ENCODE measurements at places on chromosomes 13 and 19.

- peak; percentile 12 for DNase-seq
Measured at GRCh38 chr13:23087880-23088279, 92.9 kb upstream of the SGCG start.

GRCh38 chr19:49415810-49416200 lies 7.4 kb downstream of the PTH2 start:
- no peak for DNase-seq

DNA sequence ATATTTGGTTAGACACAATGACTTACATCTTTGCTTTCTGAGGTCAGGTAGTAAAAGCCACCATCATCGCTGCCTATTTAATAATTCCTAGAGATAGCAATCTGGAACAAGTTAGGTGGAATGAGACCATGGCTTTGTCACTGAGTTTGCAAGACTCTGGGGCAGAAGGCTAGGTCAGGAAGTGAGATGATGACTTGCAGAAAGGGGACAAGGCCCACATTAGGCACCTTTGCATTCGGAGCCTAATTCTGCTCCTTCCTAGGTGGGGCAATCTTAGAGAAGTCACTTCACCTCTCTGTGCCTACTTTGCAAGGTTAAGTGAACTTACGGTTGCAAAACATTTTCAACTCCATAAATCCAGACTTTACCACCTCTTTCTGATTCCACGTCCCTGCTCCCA lies 10.3 kb downstream of the EDDM13 start:
- DNase-seq = no peak

GRCh38 chr13:104357174-104357573 lies 1291.0 kb upstream of the SLC10A2 start:
- DNase-seq = no peak

GRCh38 chr19:5925830-5926427 lies 11.9 kb downstream of the CAPS start:
- DNase-seq = no peak

DNA sequence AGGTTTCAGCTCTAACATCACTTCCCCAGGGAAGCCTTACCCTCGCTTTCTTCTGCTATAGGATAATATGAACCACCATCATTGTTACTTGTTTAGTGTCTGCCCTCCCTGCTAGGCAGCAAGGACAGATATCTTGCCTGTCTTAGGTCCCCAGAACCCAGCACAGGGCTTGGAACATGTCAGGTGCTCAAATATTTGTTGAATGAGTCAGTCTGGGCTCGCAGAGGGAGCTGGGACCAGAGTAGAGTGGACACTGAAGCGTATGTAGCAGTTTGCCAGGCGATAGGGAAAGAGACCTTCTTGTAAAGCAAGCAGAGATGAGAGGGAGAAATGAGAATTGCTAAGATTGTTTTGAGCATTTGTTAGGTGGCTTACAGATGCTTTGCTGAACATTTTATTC lies 11.7 kb downstream of the BCKDHA start:
- no peak for DNase-seq

DNA sequence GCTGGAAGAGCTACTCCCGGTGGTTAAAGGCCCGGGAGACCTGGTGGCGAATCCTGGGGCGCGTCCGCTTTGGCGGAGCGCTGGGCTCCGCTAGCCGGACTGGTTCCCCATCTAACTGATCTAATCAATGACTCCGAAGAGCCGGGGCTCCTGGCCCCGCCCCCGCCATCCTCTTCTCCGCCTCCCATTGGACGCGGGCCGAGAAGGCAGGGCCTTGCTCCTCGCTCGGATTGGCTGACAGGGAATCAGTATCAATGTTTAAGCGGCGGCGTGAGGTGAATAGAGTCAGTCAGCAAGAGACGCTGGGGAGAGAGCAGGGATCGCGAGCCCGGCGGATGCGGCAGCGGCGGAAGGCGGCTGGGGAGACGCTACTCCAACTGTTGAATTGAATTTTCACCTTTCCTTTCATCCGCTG lies 1.7 kb upstream of the PCDH17 start:
- DNase-seq = peak; percentile 74

- DNase-seq = no peak
Measured at GRCh38 chr19:33690378-33691029, 68.8 kb downstream of the CHST8 start.

- DNase-seq = peak; percentile 68
Measured at GRCh38 chr19:1213391-1214286, 8.1 kb downstream of the STK11 start.

DNA sequence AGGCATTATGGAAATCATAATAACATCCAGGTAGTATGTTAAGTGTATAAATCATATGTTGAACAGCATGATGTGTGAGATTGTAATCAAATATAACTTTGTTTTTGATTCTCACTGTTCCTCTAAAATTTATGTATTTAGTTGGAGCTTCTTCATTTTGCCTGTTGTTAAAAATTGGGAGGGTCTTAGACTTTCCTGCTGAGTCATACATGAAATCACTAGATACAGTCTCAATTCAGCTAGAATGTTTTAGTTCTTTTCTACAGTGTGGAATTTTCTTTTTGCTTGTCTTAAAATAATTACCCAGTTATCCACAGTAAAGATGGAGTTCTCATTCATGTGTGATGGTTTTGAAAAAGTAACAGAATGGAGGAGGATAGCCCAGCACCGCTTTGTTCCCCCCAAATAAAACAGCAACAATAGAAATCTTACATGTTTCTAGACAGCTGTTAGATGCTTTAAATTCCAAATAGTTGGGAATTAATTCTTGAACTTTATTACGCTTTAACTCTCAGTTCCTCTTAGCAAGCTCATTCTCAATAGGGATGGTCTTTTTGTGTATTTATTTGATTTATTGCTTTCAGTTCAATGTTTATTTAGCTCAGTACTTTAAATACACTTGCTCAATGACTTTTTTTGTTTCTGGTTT lies 109.5 kb downstream of the PDS5B start:
- DNase-seq = no peak

DNA sequence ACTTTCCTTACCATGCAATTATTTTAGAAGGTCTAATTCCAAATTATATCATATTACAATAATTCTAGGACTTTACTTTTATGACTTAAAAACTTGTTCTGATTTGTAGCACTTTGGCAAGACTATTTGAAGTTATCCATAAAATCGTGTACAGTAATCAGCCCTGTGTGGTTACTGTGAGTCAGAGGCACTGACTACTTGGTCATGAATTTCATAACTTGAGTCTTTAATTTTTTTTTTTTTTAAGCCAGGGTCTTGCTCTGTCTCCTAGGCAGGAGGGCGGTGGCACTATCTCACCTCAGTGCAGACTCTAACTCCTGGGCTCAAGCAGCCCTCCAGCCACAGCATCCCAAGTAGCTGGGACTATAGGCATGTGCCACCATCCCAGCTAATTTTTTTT lies 1319.2 kb upstream of the SLC10A2 start:
- DNase-seq = no peak

DNA sequence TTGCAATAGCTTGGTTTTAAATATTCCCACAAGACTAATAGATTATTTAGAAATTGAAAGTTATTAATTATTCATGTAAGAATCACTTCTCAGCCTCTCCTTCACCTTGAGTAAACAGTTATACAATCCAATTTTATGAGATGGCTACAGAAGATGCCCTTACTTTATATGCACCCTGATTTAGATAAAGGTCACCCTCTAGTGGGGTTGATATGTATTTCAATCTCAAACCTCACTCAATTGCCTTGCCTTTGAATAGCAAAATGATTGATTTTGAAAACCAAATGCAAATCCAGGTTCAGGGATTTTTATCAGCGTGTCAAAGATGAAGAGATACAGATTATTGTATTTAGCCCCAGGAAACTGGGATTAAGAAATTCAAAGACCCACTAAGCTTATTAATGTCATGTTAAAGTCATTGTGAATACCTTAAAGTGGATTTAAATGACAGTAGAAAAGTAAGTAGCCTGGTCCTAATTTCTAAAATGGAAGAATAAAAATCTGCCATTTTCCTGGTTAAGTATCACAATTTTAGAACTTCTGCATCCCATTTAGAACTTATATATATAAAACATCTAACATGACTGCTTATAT lies 305.1 kb downstream of the ITGBL1 start:
- peak; percentile 14 for DNase-seq

- DNase-seq = no peak
Measured at GRCh38 chr19:45793876-45794275, 1.2 kb upstream of the DMWD start.

GRCh38 chr19:17249887-17250548 lies 4.3 kb upstream of the NR2F6 start:
- DNase-seq = no peak

GRCh38 chr13:91764527-91764926 lies 366.1 kb downstream of the GPC5 start:
- DNase-seq = no peak

GRCh38 chr13:88104576-88104975 lies 433.4 kb downstream of the SLITRK5 start:
- no peak for DNase-seq

DNA sequence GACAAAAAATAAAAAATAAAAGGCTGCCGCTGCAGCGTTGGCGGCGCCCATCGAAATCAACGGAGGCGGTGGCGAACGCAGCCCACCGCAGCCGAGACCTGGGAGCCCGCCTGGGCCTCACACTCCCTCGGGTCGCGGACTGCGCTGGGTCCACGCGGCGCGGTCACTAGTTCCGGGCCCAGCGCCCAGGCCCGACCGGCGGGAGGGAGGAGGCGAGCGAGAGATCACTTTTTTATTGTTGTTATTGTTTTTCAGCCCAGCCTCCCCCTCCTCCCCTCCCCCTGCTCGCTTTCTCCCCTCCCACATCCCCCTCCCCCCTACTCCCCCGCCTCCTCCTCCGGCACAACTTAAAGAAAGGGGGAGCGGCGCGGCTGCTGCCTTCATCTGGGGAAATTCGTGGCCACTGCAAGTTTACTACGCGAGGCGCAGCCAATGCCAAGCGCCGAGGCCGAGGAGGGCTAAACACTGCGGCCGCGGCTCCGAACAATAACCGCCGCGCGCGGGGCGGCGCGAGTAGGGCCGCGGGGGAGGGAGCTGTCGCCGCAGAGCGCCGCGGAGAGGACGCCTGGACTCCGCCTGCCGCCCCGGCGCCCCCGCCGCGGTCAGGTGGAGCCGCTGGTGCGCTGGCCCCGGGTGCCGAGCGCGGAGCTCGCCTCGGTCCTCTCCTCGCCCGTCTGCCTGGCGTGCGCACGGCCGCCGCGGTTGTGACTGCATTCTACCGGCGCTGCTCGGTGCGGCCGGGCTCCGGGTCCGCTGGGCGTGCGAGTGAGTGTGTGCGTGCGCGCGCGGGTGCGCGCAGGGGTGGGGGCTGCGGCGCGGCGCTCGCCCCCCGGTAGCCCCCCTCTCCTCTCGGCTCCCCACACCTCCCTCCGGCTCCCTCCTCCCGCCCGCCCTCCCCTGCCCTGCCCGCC lies 505 bp upstream of the ZIC2 start:
- DNase-seq = no peak

DNA sequence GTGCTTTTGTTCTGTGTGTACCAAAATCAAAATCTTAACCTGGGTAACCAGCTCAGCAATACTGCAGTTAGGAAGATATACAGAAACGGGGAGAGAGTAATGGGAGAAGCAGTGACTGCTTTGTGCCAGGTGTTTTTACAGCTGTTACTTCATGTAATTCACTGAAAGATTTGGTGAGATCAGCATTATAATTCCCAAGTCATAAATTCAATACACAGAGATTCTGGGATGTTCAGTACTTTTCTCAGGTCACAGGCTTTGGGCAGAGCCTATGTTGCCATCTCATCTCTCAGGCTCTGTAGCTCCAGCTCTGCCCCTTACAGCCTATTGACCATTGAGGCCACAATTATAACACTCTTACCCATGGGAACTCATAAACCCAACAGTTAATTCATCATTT lies 138.5 kb downstream of the ZAR1L start:
- DNase-seq = no peak

DNA sequence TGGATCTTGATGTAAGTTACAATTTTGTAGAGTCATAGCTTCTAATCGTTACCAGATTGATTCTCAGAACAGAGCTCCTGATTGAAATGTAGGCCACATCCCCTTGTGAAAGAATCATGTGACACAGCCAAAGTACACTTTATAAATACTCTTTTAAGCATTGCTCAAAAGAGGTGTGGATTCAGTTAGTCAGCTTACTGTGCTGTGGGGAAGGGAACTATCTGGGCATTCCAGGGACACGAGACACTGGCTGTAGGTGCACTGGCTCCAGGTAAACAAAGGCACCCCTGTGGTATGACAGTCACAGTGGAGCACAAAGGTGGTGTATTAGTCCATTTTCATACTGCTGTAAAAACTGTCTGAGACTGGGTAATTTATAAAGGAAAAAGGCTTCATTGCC lies 222.8 kb downstream of the LIG4 start:
- no peak for DNase-seq

GRCh38 chr13:58884353-58885209 lies 1253.0 kb downstream of the PCDH17 start:
- no peak for DNase-seq

- DNase-seq = no peak
Measured at GRCh38 chr13:111398715-111399299, 78.4 kb downstream of the TEX29 start.

DNA sequence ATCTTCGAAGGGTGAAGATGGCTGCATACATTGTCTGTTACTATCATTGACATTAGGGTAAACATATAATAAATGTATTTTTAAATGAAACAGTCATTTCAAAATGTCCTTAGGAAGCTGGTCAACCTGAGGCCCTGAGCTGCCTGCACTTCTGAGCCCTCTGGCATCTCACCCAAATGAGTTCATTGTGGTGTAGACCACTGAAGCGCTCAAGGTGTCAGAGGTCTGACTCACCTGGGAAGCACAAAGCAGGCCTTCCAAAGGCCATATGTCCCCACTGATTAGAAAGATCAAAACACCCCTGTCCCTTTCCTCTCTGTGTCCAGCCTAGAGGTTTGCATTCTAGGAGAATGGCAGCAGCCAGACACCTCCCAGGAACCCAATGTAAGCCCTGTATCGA lies 59.6 kb downstream of the COL4A2 start:
- DNase-seq = no peak

DNA sequence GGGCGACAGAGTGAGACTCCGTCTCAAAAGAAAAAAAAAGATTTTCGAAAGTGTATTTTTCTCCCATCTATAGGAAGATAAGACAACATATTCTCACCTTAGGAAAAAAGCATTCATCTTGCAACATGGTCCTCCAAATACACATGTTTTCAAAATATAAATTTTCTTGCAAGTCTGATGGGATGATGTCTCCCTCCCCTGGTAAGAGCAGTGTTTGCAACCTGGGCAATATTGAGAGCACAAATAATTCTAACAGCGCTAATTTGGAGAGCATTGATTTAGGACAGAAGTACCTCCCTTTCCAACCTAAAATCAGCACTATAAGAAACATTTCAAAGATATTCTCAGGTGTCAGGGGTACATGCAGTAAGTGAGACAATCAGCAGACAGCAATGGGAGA lies 61.0 kb upstream of the SHISA2 start:
- DNase-seq = no peak

- DNase-seq = no peak
Measured at GRCh38 chr19:46042252-46042883, 1.6 kb upstream of the IGFL4 start.

- peak; percentile 46 for DNase-seq
Measured at GRCh38 chr13:80131204-80131603, 209.7 kb downstream of the SPRY2 start.
